B cell (primary cell): ENCODE measurements at places on chromosomes 13 and 19.

DNA sequence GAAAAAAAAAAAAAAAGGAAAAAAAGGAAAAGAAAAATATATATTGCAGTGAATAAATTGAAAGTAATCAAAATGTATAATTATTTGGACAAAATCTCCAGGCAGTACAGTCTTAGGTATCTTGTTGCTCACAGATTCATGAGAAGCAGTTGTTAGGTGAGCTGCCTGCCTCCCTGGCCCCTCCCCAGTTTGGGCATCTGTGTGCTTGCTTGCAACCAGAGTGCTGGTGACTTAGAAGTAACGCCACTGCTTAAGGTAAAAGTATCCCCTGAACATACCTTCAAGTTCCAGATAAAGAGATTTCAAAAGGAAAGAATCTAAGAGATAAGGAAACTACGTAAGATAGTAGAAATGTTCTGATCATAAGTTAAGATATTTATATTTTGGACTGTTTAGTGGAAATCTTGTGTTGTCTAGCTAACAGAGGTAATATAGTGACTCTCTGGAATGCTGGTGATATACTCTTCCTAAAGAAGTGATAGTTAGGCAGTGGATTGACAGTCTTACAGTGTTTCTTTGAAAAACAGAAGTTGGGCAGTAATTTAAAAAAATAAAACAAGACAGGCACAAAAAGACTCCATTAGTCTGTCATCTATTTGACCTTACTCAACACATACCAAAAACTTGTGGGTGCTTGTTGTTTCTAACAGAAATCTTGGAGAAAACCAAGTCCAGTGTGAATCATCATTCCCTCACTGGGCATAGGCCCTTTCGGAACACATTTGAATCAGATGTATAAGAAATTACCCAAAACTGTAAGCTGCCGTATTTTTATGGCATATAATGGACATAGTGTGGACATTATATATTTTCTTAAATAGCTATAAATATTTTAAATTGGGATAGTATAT, 38.3 kb upstream of the KCTD4 start:
- no peak for DNase-seq

DNA sequence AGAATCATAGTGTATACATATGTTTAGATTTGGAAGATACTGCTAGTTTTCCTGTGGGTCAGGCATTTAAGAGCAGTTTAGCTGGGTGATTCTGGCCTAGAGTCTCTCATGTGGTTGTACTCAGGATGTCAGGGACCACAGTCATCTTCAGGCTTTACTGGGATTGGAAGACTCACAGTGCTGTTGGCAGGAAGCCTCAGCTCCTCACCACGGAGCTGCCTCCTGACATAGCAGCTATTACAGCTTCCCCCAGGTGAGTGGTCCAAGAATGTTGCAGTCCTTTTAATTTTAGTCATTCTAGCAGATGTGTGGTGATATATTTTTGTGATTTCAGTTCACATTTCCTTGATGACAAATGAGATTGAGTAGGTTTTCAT, 16.9 kb upstream of the GPR18 start:
- DNase-seq, result no peak

- DNase-seq, result no peak
Measured at GRCh38 chr19:4086411-4086867, 19.7 kb upstream of the ZBTB7A start.

DNA sequence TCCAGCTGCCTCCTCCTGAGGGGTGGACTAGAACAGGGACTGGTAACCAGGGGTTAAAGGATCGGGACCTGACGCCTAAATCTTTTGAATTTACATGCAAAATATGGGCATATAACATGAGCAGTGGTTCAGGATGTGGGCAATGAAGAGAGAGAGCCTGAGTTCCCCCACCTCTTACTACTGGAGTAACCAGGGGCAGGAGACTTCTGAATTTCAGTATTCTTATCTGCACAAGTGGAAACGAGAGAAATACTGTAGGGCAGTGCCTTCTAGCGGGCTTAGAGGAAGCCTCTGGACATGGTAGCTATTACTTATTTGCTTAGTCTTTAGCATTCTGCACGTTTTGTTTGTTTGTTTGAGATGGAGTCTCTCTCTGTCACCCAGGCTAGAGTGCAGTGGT, 26.3 kb downstream of the BCAT2 start:
- no peak for DNase-seq

- DNase-seq, result no peak
Measured at GRCh38 chr13:20426766-20427448, 98.8 kb downstream of the CRYL1 start.

GRCh38 chr13:51832471-51833152, 12.4 kb downstream of the TMEM272 start:
- DNase-seq, result peak; percentile 65

GRCh38 chr13:97999653-98000052, 46.2 kb downstream of the IPO5 start:
- no peak for DNase-seq

DNA sequence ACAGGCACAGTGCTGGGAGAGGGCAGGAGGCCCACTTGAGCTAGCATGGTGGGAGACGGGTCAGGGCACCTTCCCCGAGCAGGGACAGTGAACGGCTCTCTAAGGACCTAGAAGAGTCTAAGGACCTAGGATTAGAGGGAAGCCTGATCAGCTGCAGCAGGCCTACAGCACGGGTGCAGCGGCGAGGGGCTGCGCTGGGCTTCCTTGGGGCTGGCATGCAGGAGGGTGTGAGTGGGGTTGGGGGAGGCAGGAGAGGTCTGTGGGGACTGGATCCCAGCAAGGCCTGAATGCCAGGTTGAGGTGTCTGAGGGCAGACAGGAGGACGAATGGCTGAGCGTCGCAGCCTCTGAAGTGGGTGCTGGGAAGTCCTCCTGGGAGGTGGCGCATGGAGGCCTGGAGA, 3.6 kb downstream of the SCAF1 start:
- no peak for DNase-seq

DNA sequence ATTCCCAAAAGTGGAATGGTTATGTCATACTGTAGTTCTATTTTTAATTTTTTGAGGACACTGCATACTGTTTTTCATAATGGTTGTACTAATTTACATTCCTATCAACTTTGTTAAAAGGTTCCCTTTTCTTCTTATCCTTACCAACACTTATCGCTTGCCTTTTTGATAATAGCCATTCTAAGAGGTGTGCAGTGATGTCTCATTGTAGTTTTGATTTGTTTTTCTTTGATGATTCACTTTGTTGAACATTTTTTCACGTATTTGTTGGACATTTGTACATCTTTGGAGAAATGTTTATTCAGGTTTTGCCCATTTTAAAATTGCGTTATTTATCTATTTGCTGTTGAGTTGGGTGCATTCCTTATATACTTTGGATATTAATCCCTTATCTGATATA, 188.8 kb upstream of the SPRY2 start:
- DNase-seq, result no peak

- no peak for DNase-seq
Measured at GRCh38 chr19:17499648-17500446, 11.6 kb upstream of the PGLS start.
